ENCODE measurements at places on chromosomes 3 and 15.
A peak's percentile ranks its signal among the peaks of the same experiment; 100 is the strongest.

- DNase-seq: no peak
These were observed 60.2 kb downstream of the PIAS1 start for GRCh38 chr15:68114356-68114755.

DNA sequence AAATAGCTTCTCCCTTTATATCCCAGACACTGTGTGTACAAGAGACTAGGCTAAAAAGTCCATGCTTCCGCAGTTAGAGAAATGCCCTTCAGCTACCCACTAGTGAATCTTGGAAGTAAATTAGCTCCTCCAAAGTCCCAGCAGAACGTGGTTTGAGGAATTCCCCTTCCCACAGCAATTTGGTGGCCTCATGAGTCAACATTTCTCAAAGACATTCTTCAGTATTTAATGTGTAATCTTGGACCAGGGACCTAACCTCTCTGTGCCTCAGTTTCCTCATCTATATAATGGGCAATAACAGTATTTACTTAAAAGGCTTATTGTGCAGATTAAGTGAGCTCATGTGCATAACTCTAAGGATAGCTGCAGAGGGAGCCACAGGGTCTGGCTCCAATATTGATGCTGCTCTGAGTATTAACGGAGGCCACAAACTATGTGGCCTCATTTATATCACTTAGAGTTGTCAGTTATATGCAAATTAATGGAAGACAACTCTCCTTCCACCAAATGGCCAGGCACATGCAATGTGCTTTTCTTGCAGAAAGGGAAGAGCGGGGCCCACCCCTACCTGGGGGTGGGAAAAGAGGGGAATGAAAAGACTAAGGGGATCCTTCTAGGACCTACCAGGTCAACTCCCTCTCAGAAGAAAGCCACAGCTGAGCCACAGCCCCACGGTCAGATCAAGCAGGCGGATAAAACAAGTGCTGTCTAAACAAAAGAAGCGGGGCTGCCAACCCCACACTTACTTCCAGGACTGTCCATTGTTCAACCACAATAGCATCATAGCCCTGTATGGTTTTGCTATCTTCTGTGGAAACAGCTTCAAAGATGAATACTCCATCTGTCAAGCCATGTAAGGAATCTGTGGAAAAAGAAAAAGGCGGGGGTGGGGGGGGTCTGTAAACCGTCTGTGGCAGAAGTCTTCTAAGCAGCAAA lies 92.4 kb downstream of the OXNAD1 start:
- DNase-seq: no peak

- no peak for DNase-seq
These were observed 146.9 kb downstream of the CHST2 start for GRCh38 chr3:143266511-143266910.

DNA sequence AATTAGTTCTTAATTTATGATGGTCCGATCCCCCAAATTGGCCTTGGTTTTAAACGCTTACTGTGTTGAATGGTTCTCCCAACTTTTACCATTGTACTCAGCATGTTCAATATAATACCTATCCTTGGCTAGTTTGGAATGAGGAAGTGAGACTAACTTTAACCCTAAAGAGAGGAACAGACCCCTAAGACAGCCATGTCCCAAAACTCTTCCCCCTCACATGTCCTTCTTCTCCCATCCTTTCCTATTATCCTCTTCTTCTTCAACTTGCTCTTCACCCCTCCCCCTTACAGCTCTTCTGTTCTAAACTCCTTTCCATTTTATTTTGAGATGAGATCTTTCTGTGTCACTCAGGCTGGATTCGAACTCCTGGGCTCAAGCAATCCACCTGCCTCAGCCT lies 116.5 kb downstream of the RBMS3 start:
- DNase-seq: no peak

DNA sequence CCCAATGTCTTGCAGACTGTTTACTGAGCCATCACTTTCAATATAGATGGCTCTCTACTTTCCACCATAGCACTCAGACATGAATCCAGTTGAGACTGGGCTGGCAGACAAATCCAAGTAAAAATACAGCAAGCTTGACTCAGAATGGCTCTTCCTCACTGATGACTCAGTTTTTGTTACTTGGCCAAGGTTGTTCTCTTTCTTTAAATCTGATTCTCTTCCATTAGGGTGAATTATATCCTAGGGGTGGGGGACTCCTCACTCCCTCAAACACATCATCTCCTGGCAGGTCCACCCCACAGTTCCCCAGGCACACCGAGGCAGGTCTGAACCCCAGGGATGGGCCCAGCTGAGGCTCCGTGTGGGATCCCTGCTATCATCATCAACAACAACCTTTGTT lies 157.9 kb downstream of the MEX3B start:
- no peak for DNase-seq

DNA sequence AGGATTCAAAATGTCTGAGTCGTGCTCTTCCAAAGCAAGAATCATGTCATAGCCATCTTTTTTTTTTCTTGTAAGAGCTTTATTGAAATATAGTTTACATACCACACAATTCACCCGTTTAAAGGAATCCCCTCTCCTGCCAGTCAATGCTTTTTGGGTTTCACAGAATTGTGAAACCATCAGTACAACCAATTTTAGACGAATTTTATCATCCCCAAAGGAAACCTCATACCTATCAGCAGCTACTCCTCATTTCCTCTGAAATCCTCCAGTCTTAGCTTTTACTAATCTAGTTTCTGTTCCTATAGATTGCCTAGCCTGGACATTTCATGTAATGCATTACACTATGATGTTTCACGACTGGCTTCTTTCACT lies 39.6 kb downstream of the ADIPOQ start:
- no peak for DNase-seq

DNA sequence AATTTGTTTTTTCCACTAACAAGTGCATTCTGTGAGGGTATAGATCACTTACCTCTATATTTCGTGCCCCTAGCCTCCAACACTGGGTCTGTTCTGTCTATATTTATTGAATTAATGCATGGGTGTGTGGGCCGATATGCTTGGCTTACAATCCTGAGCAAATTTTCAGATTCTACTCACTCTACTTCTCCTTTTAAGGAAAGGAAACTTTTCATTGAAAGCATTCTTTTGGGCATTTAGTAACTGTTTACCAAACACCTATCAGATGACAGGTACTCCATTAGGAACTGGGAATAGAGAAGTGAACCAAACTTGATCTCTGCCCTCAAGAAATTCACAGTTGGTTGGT lies 60.5 kb downstream of the TLE3 start:
- DNase-seq: no peak

DNA sequence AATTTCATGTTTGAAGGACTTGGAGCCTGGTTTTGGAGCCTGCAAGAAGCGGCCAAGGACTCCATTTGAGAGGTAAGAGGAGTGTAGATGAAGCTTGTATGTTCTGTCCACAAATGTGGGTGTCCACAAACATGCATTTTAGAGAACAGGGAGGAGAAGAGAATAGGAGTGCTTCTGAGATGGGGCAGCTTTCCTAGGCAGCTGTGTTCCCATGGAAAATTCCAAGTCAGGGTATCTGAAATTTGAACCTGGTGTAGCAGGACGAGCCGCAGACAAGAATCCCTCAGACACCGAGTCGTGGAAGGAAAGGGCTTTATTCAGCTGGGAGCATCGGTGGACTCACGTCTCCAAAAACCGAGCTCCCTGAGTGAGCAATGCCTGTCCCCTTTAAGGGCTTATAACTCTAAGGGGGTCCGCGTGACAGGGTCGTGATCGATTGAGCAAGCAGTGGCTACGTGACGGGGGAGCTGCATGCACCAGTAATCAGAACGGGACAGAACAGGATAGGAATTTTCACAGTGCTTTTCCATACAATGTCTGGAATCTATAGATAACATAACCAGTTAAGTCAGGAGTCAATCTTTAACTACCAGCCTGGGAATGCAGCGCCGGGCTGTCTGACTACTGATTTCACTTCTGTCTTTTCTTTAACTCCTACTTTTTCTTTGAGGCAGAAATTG lies 71.4 kb upstream of the WDR72 start:
- no peak for DNase-seq

GRCh38 chr3:134978658-134979057 lies 183.6 kb downstream of the EPHB1 start:
- DNase-seq: no peak

- no peak for DNase-seq
These were observed 14.1 kb downstream of the ACOX2 start for GRCh38 chr3:58522759-58523425.

DNA sequence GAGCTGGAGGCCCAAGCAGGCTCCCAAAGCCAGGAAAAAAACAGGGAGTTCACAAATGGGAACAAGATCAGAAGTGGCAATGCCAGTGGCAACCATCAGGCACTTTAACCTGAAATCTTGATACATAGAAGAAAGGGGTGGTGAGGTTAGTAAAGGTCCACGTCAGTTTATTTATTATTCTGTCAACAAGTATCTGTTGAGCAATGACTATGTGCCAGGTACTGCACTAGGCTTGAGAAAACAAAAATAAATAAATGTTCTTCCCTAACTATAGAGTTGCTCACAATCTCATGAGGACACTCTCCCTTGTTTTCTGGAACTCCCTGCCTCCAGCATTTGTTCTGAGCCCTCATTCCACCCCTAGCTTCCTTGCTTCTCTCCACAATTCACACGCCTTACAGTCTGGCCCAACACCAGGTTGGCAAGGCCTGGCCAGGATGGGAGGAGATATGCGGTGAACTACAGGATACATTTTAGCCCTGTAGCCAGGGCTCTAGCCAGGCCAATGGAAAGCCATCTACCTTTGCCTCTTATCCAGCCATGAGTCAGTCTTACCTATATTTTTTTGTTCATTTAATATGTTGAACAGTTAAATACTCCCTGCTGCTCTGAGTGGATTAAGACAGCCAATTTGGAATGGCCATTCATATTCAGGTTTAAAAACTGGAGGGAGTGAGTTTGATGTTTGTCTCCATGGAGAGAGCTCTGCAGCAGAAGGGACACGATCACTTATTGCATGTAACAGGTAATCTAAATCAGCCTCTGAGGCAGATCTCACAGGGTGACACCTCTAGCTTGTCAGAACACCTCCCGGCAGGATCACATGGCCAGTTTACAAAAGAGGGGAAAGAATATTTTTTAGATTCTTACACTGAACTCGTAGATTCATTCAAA lies 161.9 kb upstream of the ATP11B start:
- no peak for DNase-seq

DNA sequence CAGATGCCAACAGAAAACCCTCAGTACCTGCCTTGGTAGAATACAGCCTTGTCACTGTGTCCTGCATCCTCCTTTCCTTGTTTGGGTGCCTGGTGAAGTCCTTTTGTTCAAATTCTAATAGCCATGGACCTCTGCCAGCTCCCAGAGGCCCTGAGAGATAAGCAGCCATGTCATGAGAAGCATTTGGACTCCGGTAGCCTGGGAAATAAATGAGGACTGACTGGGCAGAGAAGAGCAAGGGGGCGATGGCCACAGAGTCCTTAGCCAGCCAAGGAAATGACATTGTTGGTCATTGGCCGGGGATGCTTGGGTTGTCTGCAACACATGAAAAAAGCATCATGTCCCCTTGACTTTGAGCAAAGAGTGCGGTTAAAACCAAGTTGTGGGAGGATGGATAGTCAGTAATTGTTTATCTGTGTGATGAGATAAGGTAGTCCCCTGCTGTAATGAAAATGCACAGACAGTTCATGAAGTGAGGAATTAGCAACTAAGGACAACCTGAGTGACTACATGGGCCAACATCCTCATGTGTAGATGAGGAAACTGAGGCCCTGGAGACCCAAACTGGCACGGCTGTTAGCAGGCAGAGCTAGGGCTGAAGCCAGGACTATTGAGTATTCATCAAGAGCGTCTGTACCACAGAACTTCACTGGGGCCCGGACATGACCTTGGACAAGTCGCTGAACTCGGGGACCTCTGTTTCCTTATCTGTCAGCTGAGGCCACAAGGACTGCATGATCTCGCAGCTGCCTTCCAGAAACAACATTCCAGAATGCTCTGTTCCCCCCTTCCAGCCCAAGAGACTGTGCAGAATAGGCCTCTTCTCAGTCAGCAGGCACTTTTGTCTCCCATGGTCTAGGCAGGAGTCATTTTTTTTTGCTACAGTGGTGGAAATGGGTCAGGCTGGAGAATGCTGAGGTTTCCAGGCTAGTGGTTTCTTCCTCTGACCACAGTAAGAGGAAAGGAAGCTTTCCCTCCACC lies 90.5 kb upstream of the CTDSPL start:
- peak; percentile 74 for DNase-seq

DNA sequence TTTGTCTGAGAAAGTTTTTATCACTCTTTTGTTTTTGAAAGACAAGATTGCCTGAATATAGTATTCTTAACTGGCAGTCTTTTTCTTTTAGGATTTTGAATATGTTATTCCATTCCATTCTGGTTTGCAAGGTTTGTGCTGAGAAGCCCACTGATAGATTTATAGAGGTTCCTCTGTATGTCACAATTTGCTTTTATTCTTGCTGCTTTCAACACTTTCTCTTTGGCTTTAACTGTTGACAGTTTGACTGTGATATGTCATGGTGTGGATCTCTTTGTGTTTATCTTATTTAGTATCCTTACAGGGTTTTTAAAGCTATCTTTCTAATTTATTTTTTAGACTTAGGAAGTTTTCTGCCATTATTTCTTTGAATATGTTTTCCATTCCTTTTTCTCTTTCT lies 331.2 kb upstream of the ATP11B start:
- no peak for DNase-seq

DNA sequence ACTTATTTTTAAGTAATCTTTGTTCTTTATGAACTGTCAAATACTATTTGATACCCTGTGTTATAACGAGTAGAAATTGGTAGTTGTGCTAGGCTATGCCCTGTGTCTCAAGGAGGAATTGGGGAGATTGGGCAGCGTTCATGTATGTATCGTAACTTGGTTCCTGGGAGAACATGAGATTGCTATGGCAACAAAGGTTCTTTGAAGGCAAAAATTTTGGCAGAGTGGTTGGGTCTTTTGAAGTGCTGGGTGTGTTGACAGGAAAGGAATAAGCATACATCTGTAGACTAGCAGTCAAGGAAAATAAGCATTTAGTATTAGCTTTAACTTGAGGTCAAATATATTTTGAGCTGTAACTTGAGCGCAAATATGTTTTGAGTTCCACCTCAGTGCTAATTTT lies 45.3 kb downstream of the TCF12 start:
- DNase-seq: no peak

GRCh38 chr15:93241696-93242585 lies 152.9 kb upstream of the RGMA start:
- DNase-seq: no peak

- DNase-seq: peak; percentile 58
These were observed 36.7 kb upstream of the CP start for GRCh38 chr3:149258298-149258697.

DNA sequence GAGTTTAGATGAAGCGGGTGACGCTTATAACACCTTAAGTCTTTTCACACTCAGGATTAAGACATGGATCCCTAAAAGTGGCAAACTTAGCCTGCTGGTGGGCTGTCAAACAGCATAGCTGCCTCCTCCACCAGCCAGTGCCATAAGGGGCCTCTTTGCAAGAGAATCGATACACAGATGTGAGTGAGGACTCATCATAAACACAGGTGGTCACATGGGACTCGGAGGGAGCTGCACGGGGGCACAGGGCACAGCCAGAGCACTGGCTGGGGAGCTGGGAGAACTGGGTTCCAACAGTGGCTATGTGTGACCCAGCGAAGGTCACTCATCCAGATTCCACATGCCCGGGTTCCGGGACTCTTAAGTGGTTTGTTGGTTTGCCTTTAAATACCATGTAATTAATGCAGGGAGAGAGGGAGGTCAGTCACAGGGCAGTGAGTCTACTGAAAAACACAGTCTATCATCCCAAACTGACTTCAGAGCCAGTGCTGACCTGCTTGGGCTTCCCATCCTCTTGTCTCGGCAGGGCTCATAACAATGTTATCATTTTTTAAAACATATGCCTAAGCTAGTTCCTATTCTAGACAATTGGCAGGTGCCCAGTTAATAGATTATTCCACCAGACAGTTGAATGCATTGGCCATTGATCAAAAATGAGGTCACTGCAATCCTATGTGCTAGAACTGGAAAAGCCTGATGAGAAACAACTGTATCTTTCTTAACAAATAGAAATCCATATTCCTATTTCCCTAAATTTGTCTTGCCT lies 51.8 kb downstream of the SLC12A8 start:
- no peak for DNase-seq

Data from Right ventricle myocardium superior (tissue), 1 donor.